Suppressor macrophage treated with lipopolysaccharide for 1 hour (primary cell): ENCODE measurements at places on chromosomes 5 and 9.

- DNase-seq = no peak
These were observed 408.3 kb downstream of the KDM4C start for GRCh38 chr9:7166074-7166473.

DNA sequence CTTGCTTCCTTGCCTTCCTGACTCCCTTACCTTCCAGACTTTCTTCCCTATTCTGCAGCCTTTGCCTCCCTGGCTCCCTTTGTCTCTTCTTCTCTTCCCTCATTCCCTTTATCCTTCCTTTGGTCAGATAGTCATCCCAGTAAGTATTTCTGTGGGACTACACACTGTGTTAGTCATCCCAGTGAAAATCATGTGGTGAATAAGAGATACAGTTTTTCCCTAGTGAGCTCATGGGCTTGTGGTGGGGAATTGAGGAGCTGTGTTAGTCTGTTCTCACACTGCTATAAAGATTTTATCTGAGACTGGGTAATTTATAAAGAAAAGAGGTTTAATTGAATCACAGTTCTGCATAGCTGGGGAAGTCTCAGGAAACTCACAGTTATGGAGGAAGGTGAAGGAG, 109.8 kb upstream of the EDIL3 start:
- no peak for DNase-seq

GRCh38 chr9:122172131-122172530, 12.4 kb downstream of the MORN5 start:
- DNase-seq = no peak

DNA sequence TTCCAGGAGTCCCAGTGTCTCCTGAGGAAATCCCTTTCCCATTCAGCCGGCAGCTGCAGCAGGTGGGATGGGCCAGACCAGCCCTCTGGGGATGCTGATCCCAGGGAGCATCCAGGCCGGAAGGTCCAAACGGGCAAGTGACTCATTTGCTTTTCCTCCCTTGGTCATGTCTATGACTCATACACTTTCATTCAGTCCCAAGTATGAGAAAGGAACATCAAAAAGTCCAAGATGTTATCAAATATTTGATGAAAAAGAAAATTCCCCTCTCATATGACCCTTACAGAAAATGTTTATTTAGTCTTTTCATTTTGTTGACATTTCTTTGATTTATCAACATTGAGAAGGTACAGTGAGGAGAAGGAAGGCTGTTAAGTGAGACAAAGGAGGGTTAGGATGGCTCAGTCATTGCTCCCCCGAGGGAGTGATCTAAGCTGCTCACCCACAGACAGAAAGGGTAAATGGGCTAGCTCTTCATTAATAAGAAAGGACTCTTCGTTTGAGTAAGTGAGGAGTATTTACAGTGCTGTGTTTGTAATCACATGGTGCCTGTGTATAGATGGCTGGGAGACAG, 117.6 kb upstream of the ANKRD55 start:
- peak; percentile 91 for DNase-seq

DNA sequence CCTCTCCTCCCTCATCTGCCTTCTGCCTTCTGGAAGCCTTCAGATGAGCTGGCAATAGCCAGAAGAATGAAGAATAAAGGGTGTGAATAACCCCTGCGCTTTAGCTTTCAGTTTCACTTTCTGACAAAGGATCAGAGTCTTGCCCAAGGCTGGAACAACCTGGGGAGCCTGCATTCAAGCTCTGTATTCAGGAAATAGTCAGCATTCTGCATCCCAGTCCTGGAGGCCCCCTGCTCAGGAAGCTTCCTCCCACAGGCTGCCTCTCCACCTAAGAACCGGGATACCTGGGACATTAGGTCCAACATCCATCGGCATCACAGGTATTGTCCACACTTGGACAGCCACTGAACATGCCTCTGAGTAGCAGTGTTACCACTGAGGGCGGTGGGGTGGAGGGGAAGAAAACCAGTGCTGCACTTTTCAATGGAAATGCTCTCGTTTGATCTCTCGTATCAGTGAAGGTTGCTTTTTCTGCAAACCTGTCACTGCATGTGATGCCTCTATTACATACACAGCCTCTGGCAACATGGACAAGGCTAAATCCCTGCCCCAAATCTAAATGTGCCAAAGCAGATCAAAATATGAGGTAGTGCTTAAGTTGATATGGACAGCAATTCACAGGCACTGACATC, 39.8 kb upstream of the ACO1 start:
- peak; percentile 26 for DNase-seq

GRCh38 chr5:154287136-154287535, 96.6 kb downstream of the GALNT10 start:
- no peak for DNase-seq
